ENCODE measurements at places on chromosomes 4 and X.

GRCh38 chr4:91471280-91471679 is 832.5 kb upstream of the GRID2 start:
- no peak for DNase-seq

GRCh38 chrX:20514358-20514757 is 247.6 kb upstream of the RPS6KA3 start:
- peak; percentile 37 for DNase-seq

DNA sequence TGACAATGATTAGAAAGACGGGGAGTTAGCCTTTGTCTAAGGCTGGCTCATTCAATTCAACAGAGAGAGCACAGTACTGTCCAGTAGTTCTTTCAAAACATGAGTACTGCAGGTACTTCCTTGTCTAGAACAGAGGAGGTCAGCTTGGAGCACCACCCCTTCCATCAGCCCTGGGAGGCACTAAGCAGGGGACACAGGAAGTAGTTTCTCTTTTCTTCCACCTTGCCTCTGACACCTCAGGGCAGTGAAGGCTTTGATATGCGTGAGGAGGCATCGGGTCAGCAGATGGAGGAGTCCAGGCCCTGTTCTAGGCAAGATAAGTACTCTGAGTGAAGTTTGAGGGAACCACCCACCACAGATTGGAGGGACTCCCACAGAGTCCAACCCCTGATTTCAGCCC is 33.1 kb downstream of the MAGEB10 start:
- DNase-seq: no peak

DNA sequence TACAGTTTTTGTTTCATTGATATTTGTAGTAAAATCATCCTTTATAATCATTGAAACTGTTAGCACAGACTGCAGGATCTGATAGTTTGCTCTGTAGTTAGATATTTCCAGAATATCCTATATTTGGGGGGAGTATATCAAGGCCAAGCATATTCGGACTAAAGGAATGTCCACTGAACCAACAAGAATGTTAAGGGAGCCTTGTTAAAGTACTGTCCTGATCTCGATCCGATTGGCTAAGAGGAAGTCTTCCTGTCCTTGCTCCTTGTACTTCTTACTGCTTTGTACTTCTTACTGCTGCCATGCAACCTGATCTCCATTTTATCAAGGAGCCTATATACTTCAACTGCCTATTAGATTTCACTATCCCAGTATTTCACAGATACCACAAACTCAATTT is 449.3 kb downstream of the RPA4 start:
- no peak for DNase-seq

DNA sequence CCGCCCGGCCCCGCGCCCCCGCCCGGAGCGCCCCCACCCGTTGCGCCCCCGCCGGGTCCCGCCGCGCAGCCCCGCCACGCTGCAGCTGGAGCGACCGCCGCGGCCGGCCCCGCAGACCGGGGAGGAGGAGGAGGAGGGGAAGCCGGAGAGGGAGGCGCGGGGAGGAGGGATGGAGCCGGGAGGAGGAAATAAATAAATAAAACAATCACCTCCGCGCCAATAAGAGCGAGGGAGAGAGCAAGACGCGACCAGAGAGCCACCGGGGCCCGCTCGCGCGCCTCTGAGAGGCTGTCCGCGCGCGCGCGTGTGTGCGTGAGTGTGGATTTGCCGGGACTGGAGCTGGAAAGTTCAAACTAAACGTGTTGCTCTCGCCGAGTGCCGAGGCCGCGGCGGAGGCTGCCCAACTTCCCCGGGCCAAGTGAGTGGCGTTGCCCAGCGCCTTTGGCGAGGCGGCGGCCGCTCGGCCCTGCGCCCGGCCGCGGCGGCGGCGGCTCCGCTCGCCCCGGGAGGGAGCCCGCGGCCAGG is 2184.4 kb upstream of the TENM3 start:
- DNase-seq: peak; percentile 66

DNA sequence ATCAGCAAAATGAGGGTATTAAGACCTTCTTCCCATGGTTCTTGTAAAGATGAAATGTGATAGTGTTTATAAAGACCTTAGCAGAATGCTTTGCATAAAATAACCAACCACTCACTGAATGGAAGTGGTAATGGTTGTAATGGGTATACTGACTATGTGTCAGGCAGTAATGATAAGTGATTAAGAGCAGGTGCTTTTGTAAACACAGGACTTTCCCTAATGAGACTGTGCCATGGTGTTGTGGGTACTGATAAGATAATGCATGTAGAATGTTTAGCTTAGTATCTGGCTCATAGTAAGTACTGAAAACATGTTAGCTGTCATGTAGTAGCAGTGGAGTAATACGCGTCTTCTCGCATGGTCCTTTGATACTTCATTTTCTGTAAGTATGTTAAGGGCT is 6.9 kb downstream of the LSM6 start:
- DNase-seq: no peak

GRCh38 chr4:155582971-155583437 is 83.6 kb upstream of the GUCY1A1 start:
- DNase-seq: peak; percentile 11

DNA sequence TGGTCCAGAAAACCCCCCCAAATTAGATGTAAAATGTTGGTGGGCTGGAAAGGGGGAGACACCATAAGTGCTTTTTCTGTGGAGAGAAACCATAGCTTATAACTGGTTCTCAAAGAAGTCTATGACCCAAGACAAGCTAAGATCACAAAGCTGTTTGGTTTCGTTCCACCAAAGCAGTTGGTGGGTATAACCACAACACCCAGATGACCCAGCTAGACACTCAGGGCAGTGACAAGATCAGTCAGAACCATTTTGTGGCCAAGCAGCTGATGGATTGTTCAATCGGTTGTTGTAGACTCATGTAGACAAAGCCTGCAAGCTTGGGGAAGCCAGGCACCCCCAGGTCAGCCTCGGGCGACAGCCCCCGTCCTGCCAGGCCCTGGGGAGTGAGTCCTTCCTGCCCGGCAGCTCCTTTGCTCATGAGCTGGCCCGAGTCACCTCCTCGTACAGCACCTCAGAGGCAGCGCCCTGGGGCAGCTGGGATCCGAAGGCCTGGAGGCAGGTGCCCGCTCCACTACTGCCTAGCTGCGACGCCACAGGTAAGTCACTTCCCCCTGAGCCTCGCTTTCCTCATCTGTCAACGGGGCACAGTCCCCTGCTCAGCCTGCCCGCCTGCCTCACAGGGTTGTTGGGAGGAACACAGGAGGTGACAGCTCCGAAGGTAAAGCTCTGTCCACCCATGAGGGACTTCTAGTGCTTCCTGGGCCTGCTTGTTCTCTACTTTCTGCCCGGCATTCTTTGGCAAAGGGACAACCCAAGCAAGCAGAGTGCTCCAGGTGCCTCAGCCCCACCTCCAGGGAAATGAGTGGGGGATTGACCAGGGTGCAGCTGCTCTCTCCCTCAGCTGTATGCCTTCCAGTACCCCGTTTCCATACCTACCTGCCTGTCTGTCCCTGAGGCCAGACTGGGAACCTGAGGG is 65.2 kb upstream of the MTM1 start:
- DNase-seq: no peak

DNA sequence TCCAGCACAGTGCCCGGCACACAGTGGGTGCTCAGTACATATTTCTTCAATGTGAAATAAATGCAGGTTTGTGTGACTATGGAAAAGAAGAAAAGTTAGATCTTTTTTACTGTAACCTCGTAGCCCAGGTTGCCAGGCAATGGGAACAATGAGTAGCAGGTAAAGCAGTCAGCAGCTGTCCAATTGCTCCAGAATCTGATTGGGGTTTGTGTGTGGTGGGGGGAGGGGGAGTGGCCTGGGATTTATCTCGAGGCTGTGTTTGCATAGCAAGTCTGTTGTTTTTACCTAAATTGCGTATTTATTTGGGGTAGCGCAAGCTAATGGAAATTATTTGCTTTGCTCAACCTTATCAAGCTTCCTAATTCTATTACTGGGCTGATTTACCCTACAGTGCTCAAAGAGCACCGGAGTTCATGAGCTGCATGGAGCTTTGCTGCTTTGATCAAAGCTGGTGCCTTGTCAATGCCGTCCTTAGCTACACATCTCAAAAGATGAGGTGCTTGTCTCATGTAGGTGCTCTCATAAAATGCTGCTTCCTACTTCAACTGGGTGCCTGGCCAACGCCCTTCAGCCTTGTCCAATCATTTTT is 145.0 kb upstream of the DGKK start:
- DNase-seq: no peak

DNA sequence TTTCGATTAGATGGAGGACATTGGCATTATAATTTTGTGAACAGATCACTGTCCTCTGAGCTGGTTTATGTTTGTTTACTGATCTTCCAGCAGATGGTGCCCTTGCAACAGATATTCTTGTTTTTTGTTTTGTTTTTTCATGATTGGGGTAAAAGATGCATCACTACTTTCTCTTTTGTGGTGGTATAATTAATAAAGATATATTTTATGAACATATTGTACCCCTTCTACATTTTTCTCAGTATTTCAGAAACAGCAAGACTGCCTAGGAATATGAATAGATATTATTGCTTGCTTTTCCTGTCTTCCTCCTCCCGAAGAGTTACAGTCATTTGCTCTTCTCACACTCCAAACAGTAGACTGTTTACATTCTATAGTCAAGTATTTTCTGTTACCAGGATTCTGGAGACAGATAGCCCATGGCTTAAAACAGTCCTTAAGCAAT is 905.2 kb downstream of the TRAM1L1 start:
- DNase-seq: peak; percentile 9

GRCh38 chr4:144709793-144710525 is 64.0 kb downstream of the HHIP start:
- DNase-seq: peak; percentile 70

DNA sequence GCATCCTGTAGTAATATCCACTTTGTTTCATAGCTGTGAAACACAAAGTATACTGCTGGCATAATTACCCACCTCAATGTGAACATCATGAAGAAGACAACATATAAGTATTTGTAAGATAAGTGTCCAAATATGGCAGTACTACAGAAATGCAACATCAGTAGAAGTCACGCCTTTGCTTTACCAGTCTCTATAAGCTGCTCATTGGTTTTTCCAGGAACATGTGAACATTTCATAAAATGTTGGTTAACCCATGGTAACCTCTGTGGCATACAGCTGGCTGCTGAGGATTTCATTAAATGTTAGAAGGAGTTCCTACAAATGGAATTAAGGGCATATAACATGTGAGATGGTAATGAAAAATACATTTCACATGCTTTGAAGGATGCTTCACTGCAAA is 77.6 kb downstream of the PPP3CA start:
- no peak for DNase-seq

DNA sequence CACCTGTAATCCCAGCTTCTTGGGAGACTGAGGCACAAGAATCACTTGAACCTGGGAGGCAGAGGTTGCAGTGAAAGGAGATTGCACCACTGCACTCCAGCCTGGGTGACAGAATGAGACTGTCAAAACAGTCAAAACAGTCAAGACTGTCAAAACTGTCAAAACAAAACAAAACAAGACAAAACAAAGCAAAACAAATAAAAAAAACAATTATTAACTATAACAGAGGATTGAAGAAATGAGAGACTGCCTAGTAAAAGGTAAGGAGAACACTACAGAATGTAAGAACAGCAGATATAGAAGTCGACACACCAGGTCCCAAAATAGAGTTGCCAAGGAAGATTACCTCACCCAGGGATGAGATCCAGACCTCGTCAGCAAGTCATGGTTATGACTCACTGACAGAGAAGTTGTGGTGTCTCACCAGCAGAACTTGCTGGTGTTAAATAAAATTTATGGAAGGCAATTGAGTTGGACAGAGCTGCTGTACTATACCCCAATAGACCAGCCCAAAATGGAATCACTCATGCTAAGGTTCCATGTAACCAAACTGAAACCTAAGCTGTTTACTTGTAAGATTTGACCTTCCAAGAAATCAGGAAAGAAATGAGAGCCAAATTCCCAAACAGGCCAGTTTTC is 32.1 kb upstream of the GK start:
- peak; percentile 55 for DNase-seq

DNA sequence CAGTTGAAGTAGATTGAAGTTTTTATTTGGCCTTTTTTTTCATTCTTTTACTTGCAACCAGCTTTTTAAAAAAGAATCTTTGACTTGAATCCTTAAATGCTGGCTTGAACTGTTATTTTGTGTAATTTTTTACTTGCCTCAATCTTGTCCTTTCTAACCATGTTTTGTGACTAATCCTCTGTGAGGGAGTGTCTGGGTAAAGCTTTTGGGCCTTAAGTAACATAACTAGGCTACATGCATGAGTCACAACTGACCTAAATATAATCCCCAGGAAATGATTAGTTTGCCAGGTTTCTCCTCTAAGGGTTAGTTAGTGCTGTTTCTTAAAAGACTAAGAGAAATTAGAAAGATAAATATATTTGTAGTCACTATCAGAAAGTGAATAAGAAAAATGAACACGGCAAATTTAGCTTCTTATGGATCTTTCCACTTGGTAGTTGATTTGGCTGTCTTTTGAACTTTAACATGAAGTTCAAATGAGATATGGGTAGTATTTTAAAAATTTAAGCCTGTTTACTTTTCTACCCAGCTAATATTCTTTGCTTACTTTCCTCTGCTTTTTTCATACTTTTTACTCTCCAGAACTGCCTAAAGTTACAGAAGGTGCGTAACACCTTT is 13.0 kb downstream of the EXOC1 start:
- DNase-seq: peak; percentile 61

GRCh38 chr4:78039678-78040077 is 17.4 kb upstream of the FRAS1 start:
- no peak for DNase-seq

DNA sequence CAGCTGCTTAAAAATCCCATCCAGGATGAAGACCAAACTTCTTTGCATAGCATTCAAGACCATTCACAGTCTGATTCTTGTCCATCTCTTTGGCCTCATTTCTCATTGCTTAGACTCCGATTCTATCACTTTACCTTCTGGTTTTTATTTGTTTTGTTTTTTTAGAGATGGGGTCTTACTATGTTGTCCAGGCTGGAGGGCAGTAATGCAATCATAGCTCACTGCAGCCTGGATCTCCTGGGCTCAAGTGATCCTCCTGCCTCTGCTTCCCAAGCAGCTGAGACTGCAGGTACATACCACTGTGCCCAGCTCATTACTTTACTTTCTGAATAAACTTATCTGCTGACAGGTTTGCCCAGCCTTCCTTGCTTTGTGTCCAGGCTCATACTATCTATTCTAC is 152.8 kb downstream of the TMEM164 start:
- DNase-seq: no peak

DNA sequence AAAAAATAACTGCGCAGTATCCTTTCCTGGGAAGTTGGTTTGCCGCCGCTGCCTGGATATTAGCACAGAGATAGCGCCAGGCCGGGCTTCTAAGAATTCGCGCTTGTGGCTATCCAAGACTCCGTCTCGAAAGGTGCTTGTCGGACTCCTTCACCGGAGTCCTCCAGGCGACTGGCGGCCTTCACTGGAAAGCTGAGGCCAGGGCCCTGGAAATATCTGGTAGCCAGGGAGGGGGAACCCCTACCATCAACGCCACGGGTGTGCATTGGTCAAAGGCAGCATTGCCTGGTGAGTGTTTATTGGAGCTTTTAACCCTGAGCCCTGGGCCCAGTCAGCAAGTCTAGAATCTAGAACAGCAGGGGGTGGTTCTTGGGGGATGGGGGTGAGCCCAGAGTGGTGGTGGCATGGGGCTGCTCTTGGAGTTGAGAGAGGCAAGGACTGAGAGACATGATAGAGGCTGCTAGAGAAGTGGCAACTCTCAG is 577 bp upstream of the PIM2 start:
- DNase-seq: no peak
